ENCODE measurements at places on chromosomes 1 and 21. TPM values are rescaled to one million over a fixed set of nuclear protein-coding genes. Genes with fewer than 3 reads are reported as not detected.

Gene SLC1A7
- total RNA-seq: 0.85 TPM

Gene SPATA21
- total RNA-seq: not detected

DNA sequence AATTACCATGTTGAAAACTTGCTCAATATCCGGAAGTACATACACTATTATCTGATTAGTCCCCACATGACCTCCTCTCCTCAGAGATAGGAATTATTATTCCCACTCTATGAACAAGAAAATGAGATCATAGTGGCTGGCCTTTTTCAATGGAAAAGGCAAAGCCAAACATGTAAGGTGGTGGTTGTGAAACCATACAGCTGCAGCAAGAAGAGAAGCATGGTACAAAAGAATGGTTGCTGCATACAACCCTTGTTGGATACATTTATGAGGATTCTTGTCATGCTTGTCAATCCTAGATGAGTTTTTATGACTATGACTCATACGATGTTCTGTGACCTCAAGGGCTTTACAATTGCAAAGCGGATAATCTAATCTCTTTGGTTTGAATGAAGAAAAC lies 514.7 kb downstream of the PLPP3 start:
- no peak for DNase-seq

DNA sequence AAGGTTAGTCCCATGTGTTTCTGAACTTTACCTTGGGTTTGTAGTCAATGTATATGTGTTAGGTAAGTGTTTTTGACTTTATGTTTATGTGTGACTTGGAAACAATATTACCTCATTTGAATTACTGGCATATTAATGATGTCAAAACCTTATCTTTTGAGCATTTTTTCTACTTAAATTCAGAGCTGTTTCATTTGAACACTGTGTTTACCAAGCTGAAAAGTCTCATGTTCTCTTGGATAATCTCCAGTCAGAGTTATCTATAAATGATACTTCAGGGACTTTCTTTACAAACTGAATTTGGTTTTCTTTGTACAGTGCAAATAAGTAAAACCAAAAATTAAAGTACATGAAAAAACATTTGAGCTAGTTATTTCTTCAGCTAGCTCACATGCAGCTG lies 30.0 kb downstream of the ADAMTS1 start:
- no peak for DNase-seq

DNA sequence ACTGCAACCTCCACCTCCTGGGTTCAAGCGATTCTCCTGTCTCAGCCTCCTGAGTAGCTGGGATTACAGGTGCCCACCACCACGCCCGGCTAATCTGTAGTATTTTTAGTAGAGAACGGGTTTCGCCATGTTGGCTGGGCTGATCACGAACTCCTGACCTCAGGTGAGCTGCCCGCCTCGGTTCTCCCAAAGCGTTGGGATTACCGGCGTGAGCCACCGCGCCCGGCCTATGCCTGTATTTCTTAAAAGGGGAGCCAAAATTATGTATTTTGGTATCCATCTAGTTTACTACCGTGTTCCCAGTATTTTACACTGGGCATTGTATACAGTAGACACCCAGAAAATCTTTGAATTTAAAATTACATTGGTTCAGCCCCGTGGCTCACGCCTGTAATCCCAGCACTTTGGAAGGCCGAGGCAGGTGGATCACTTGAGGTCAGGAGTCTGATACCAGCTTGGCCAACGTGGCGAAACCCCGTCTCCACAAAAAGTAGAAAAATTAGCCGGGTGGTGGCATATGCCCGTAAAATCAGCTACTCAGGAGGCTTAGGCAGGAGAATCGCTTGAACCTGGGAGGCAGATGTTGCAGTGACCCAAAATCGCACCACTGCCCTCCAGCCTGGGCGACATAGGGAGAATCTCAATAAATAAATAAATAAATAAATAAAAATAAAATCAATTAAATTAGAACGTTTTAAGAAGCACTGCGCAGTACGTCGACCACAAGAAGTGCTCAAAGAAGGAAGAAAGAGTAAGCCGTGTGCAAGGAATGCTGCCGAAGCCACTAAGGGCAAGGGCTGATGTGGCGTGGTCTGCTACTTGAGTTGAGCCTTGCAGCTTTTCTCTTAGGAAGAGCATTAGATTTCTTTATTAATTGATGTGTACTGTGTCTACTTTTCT lies 1.5 kb upstream of the THRAP3 start:
- no peak for DNase-seq

Gene PTPRU
- 13.6 TPM for total RNA-seq

Gene AGPAT3
- 69.4 TPM for total RNA-seq

Gene TLR5
- total RNA-seq: 6.5 TPM

- no peak for DNase-seq
These were observed 3.6 kb downstream of the BEND5 start for GRCh38 chr1:48773133-48773532.

DNA sequence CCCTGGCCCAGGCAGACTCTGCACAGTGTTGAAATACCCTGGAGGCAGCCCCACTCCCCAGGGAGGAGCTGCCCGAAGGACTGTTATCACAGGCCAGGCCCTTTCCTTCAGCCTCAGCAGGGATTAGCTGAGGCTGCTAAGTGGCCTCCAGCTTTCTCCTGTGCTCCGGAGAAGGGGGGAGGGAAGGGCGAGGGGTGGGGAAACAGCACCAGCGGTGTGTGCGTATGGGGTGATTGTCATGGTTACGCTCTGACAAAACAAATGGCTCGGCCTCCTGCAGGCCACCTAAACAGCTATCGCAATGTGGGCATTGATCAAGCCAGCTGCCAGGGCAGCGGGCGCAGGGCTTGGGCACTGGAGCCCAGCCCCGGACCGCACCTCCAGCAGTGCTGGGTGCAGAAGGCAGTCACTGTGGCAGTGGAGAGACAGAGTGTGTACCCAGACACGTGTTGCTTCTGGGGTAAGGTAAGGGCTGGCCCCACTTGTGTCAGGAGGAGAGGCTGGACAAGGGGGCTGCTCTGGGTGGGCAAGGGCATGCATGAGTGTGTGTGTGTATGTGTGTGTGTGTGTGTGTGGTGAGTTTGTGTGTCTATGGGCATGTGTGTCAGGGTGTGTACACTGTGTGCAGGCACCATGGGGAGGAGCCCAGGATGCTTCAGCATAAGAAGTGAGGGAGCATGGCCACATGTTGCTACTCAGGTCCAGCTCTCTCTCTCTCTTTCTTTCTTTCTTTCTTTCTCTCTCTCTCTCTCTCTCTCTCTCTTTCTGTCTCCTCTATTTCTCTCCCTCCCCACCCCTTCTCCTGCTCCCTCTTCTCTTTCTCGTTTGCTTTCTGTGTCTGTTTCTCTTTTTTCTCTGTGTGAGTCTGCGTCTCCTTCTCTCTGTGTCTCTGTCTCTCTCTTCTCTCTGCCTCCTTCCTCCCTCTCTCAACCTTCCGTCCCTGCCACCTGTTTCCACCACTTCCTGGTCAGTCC lies at the start of gene VWA5B1:
Gene VWA5B1, plus strand, starts transcription at position 252 of the 974 bp plus-strand sequence. CDS start 19,727 bp downstream, outside the sequence.
- no peak for DNase-seq
